ENCODE measurements at places on chromosomes 16 and 17.
A peak's percentile ranks its signal among the peaks of the same experiment; 100 is the strongest.

DNA sequence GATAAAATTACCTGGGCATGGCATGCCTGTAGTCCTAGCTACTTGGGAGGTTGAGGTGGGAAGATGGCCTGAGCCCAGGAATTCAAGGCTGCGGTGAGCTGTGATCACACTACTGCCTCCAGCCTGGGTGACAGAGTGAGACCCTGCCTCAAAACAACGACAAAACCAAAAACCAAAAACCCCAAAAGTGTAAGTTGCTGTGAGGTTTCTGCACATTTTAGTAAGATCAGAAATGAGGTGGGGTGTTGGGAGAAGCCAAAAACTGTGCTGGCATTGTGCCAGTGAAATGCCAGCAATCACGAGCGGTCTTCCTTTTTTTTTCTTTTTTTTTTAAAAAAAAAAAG, 114.6 kb downstream of the PITPNC1 start:
- DNase-seq = no peak

DNA sequence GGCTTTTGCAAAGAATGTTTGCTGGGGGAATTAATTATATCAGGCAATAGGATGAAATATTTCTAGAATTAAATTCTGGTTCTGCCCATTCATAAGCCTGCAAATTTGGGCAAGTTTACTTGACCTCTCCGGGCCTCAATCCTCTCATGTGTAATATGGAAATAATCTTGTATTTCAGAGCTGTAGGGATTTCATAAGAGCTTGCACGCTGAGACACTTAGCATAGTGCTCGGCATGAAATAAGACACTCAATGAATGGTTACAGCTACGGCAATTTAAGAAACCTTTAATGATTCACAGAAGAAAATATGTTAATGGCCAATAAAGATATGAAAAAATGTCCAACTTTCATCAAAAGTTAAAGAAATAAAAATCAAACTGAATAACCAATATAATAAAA, 40.6 kb upstream of the PITPNM3 start:
- no peak for DNase-seq

DNA sequence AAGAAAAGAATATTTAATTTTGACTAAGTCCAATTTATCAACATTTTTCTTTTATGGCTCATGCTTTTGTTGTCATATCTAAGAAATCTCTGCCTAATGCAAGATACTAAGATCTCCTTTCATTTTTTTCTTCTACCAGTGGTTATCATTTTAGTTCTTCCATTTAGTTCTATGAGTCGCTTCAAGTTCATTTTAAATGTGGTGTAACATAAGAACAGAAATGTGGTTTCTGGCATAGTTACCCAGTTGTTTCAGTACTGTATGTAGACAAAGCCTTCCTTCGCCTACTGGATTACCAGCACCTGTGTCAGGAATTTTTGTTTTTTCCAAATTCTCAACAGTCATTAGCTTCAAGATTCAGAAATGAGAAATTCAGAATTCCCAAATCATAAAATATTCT, 175.7 kb downstream of the PARN start:
- no peak for DNase-seq

DNA sequence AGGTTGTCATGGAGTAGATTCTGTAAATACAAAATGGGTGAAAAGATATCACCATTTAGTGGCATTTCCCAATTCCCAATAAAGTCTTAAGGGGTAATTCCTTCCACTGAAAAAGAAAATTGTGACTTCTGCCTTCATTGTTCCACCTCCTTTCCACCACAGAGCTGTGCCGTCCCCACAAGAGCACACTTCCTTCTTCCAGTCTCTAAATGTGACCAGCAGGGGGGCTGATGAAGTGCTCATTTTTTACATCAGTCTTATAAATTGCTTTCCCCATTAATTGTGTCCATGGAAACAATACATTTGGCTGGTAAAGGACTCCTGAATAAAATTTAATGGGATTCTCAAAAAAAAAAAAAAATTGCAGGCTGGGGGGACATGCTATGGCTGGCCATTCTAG, 260.8 kb upstream of the PSMD7 start:
- DNase-seq = no peak

- DNase-seq = peak; percentile 61
Observed at GRCh38 chr17:75856062-75856756, 1.1 kb upstream of the WBP2 start.

DNA sequence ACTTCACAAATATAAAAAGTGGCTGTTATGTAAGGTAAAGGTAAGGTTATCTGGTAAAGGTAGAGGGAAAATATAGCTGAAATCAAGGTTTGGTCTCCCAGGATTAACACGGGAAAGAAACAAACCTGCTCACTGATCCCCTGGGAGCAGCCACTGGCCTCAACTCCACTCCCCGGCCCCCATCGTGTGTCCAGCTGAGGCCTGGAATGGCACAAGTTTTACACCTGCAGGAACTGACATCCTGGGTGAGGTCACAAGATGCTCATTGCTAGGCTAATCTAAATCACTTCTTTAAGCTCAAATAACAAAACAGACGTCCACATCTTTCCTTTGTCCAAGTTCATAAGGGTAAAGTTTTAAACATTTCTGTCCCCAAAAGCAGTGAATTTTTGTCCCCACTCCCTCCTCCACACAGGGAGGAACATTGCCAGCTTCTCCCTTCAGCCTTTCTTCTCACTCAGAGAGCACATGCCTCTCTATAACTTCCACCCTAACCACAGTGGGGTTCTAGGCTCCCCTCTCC, 46.3 kb downstream of the ERN1 start:
- no peak for DNase-seq

- no peak for DNase-seq
Observed at GRCh38 chr16:27365142-27366089, 36.6 kb upstream of the IL21R start.

GRCh38 chr16:70610273-70611223, 35.8 kb upstream of the IL34 start:
- no peak for DNase-seq

DNA sequence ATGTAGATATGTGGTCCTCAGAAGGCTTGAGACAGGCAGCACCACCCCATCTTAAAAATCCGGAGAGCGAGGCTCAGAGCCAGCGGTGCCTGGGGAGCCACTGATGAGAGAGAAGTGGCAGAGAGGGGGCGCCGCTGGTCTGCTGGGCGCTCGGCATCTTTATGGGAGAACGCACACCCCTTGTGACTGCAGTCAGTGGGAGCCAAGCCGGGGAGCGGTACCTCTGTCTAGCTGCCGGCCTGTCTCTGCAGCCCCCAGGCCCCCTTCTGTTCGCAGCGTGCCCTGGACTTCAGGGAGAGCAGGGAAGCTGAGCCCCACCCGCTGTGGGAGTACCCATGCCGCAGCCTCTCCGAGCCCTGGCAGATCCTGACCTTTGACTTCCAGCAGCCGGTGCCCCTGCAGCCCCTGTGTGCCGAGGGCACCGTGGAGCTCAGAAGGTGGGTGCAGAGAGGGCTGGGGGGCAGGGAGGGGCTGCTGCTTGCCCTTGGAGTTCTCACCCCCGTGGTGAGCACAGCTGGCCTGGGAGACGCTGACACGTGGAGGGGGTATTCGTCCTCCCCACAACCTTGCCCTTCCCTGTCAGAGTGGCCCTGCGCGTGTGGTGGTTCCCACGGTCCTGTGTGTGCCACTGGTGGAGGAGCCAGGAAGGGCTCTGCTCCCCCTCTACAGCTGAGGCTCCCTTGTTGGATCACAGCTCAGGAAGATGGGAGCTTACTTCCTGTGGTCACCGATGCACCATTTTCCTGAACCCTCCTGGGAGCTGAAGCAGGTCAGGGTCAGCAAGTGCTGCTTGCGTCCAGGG, 44.8 kb downstream of the PRMT7 start:
- no peak for DNase-seq
